ENCODE measurements at places on chromosomes 12 and 14.

DNA sequence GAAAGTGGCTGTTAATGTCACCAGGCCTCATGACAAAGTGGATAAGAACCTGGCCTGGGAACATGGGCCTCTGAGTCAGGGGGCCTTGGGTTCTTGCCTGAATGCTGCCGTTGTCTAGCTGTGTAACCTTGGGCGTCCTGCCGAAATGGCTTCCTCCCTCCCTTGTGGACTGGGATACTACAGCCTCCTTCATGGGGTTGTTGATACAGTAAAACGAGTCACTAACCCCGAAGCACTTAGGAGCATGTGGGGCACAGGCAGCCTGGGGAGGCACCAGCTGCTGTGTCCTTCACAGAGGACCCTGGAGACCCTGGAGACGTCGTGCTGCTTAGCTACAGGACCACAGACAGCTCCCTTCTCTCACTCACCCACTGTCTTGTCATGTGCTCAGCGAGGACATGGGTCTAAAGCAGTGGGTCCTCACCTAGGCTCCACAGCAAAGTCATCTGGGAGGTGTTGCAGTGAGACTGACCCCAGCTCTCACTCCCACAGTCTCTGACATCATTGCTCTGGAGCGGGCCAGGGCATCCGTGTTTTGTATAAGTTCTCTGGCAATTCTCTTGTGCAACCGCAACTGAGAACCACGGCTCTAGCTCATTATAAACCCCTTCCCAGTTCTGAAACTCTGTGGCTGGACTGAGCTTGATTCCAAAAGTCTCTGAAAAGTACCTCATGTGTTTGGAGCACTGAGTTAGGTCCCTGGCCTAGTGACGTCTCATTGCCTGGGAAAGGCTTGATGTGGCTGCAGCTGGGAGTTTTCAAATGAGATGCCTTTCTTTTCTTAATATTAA, 42.1 kb downstream of the SERPINA3 start:
- no peak for DNase-seq

DNA sequence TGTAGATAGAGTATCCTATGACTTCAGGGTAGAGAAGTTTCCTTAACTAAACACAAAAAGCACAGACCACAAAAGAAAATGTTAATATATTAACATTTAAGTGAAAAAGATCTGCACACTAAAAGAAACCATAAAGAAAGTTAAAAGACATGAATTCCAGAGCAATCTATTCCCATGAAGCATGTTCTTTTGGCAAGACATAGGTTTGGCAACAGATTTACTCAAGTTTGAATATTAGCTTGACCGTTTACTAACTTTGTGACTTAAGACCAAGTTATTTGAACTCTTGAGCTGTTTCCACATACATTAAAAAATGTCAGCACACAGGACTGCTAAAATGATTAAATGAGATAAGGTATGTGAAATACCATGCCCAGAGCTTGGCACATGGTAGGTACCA, 35.7 kb upstream of the GZMB start:
- DNase-seq, result no peak

- no peak for DNase-seq
These were observed 224.5 kb downstream of the VRK1 start for GRCh38 chr14:97021571-97022168.

GRCh38 chr12:93742110-93742934, 65.1 kb downstream of the CRADD start:
- peak; percentile 77 for DNase-seq

DNA sequence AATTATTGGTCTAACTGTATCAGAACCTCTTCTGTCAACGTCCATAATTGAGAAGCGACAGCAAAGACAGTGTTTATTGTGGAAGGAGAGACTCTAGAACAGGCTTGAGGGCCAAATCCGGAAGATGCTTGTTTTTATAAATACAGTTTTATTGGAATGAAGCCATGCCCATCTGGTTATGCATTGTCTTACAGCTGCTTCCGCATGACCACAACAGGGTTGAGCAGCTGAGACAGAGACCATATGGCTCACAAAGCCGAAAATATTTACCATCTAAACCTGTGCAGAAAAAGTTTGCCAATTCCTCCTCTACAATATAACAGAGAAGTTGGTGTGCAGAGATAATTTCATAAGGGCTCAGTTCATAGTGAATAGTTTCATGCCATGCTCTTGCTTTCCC, 24.5 kb downstream of the PRKAB1 start:
- no peak for DNase-seq

- DNase-seq, result no peak
These were observed 9.4 kb downstream of the DEGS2 start for GRCh38 chr14:100149851-100150611.

DNA sequence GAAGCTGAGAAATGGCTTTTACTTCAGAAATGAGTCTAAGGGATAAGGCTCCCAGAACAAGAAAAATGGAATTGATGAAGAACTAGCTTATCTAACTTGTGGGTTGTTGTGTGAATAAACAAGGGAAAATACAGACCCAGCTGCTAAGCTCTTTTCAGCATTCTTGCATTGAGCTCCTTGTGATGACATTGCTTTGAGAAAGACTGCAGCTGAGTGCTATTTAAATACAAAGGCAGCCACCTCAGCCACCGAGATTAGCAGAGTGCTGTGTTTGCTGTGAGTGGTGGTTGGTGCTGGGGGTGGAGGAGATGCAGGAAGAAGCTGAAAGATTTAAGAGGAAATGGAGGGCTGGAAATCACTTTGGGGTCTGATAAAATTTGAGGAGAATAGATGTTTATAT, 396.0 kb upstream of the PRICKLE1 start:
- no peak for DNase-seq

DNA sequence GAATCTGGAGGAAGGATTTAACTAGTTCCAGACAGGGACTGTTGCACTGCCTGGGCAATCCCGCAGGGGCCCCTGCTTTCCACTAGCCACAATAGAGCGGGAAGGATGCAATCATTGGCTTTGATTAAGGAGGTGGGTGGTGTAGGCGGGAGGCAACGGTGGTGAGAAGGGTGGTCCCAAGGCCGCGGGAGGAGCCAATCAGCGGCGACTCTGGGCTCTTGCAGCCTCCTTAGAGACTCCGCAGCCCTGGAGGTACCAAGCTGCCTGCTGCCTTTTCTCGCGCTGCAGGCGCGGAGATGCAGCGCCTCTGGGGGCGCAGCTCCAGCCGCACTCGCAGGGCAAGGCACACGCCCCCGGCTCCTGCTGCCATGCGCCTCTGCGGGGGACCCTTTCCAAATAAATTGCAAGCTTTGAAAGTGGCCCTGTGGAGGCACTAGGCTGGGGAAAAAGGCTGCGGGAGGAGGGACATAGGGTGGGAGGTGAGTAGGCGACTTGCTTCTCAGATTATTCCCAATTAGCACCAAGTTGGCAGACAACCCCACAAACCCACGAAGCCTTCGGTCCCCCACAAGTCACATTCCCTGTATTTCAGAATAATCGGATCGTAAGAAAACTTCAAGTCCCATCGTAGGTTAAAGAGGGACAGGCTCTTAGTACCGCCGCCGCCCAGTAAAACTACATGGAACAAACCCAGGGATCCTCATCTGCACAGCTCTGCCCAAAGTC, 858 bp upstream of the KCNA1 start:
- DNase-seq, result peak; percentile 67

All from putamen (tissue), 1 donor.